Stimulated activated CD8-positive, alpha-beta memory T cell treated with anti-CD3 and anti-CD28 coated beads, Interleukin-7, amount 100 ng/mL, for 1 hour (primary cell): ENCODE measurements at places on chromosomes 3 and 15.

- DNase-seq, result no peak
Observed at GRCh38 chr3:49673121-49673714, 933 bp upstream of the APEH start.

DNA sequence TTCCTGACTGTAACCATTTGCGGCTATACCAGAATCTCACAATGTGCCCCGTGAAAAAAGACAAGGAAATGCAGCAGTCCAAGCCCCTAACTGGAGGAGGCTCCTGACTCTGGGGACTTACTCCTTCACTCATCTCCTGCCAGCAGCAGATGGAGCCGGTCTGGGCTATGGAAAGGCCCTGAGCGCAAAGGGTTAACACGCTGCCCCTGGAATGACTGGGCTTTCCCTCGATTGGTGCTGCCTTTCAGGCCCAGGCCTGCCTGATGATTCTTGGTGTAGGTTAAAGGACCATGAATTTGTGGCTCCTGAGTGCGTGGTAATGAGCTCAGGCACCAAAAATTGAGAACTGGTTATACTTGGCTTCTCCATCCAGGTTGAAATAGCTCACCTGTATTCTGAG, 42.3 kb upstream of the GALNT15 start:
- no peak for DNase-seq

- DNase-seq, result no peak
Observed at GRCh38 chr15:50247819-50248655, 17.5 kb downstream of the HDC start.

DNA sequence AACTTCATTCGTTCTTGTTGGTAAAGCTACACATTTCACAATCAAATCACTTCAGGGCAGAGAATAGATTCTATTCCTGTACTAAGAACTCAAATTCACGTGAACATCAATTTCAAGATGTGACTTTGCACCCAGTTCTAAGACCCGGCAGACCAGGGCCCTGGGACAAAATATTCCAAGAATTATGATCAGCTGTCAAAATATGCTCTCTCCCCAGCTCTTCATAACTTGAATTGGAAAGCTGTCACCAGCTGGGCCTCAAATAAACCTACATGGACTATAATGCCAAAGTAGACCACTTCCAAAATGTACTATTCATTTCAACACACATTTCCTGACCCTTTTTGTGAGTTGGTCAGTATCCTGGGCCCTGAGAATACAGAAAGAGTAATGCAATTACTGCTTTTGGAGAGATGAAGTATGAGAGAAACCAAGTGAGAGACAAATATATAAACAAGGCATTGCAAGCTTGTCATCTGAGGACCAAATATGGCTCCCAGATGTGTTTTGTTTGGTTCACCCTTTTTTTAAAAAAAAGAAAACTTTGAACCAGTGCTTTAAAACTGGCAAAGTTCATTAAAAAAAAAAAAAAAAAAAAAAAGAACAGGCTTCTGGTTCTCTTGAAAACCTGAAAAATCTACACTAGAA, 14.9 kb downstream of the MAGI1 start:
- DNase-seq, result no peak

GRCh38 chr3:150763122-150763840, at the start of gene SIAH2:
Gene SIAH2 (minus strand): TSS chr3:150763169. CDS start chr3:150762849, 320 bp downstream.
- peak; percentile 86 for DNase-seq

GRCh38 chr3:107323723-107324122, 53.5 kb upstream of the CCDC54 start:
- no peak for DNase-seq

DNA sequence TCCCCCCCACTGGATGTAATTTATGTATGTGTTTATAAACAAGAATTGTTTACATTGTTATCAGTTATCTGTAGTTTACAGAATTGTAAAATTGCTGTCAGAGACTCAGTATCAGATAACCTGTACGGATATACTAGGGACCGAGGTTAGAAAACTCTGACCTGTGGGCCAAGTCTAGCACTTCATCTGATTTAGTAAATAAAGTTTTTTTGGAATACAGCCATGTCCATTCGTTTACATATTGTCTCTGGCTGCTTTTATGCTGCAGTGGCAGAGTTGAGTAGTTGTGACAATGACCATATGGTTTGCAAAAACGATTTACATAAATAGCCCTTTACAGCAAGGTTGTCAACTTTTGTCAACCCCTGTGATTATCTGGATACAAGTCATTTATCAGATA, 52.6 kb downstream of the LRRC28 start:
- no peak for DNase-seq

GRCh38 chr15:39041979-39042495, 477.4 kb upstream of the RASGRP1 start:
- DNase-seq, result no peak

DNA sequence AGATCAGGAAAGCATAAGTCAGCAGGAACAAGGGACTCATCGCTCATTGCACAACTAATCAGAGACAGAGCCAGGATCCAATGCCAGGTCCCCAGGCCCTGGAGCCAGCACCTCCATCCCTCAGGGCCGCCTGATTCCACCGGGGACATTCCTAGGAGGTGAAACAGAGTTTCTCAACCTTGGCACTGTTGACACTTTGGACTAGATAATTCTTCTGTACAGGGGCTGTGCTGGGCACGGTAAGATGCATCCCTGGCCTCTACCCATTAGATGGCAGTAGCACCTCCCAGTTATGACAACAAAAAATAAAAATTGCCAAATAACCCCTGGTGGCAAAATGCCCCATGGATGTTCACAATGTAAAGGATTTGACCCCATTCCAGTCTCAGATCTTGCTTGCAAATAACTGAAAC, 127.7 kb downstream of the MTHFS start:
- DNase-seq, result no peak

- no peak for DNase-seq
Observed at GRCh38 chr3:184155644-184156521, 706 bp downstream of the DVL3 start.

GRCh38 chr15:83323296-83323711, 38.8 kb upstream of the BNC1 start:
- DNase-seq, result no peak

DNA sequence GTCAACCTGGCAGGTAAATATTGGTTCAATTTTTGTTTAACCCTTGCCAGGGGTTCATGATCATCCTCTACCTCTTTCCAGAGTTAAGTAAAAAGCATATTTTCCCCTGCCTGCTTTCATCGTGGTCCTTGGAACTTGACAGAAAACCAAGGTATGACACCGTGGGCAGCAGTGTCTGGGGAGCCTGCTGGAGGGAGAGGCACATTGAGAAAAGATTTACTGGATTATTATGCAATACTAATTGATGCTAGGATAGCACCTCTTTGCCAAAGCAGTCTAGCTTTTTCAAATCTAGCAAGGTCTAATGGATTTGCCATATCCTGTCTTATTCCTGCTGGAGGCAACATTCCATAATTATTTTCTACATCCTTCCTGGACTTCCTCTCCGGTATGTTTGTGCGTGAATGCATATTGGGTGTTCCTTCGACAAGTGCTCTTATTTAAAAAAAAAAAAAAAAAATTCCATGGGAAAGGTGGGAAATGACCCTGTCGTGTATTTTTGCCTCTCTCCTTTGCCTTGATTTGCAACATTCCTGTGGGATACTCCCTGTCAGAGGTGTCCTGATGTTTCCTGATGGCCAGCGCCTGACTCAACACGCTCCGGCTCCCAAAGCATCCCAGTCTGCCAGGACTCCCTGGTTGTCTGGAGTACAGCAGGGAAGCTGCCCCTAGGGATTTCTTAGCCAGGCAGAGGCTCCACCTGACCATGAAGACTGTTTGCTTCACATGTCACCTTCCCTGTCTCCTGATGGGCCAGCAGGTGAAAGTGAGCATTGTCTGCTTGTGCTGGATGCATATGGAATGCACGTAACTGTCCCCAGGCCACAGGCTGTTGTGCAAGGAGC, 6.3 kb downstream of the BHLHE40 start:
- DNase-seq, result no peak

GRCh38 chr3:43872901-43873300, 182.2 kb downstream of the ABHD5 start:
- DNase-seq, result no peak
